Activated CD4-positive, alpha-beta T cell treated with anti-CD3 and anti-CD28 coated beads, Interleukin-2, amount 50 U/mL, for 48 hours (primary cell): ENCODE measurements at places on chromosomes 1 and 21.
A peak's percentile ranks its signal among the peaks of the same experiment; 100 is the strongest.

DNA sequence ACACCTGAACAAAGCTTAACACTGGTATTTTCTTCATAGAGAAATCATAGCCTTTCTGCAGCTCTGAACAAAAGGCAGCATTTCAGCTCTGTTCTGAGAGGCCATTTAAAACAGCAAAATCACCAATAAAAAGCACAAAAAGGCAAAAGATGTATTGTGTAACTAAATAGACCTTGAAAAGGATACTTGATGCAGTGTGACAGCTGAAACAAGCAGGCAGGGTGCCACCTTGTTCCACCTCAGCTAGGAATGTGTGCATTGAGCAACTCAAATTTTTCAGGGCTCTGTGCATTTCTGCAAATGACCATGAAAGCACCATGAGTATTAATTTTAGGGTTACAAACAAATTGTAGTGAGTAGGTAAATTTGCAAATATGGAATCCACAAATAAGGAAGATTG, 65.8 kb downstream of the RHOU start:
- DNase-seq: no peak

GRCh38 chr1:216793303-216793702, 70.1 kb upstream of the ESRRG start:
- no peak for DNase-seq

GRCh38 chr21:33968080-33968994, 52.7 kb upstream of the ATP5PO start:
- no peak for DNase-seq

DNA sequence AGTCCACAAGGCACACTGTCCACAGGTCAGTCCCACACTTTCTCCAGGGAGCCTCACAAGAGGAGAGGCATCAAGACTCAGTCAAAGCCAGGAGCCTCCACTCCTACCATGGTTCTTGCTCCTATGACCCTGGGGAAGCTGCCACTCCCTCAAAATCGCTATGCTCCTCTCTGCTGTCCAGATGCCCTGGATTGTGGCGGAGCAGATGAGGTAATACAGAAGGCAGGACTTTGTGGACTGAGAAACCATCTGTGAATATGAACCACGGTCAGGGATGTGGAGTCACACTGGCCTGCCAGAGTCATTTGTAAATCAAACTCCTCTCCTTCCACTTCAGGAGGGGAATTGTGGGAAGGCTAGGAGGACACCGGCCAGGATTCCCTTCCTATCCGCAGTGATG, 20.6 kb downstream of the VWA5B1 start:
- no peak for DNase-seq

- peak; percentile 42 for DNase-seq
Observed at GRCh38 chr1:226063224-226063976, 884 bp downstream of the H3-3A start.

- DNase-seq: no peak
Observed at GRCh38 chr1:147751346-147751745, 9.1 kb downstream of the GJA5 start.

DNA sequence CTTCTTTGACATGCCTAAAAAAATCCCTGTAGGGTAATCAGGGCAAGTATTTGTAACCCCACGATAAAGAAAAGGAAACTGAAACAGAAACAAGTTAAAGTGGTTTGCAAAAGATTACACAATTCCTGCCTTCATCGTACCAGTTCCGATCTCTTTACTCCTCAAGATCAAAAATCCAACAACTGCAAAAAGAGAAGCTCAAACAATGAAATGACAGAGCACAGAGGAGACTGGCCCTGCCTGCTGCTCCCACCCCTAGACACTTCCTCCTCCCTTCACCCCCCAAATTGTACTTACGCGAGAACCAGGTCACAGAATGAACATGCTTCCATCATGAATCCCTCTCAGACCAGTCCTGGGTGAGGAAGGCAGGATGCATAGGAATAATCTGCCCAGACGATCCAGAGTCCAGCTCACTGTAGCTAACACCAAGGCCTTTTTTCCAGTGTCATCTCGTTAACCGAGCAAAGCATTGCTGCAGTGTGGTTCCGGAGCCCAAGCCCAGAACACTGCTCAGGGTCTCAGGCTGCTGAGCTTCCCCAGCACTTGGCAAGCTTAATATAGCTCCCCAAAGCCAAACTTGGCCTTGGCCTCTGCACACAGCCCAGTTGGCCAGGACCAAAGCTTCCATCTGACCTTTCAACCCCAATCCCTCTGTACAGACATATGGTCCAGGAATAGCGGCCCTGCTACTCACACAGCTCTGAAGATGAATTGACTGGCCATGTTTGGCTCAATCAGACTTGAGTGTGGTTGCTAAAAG, 20.3 kb downstream of the RXRG start:
- DNase-seq: no peak
